ENCODE measurements at places on chromosomes 2 and 18.

DNA sequence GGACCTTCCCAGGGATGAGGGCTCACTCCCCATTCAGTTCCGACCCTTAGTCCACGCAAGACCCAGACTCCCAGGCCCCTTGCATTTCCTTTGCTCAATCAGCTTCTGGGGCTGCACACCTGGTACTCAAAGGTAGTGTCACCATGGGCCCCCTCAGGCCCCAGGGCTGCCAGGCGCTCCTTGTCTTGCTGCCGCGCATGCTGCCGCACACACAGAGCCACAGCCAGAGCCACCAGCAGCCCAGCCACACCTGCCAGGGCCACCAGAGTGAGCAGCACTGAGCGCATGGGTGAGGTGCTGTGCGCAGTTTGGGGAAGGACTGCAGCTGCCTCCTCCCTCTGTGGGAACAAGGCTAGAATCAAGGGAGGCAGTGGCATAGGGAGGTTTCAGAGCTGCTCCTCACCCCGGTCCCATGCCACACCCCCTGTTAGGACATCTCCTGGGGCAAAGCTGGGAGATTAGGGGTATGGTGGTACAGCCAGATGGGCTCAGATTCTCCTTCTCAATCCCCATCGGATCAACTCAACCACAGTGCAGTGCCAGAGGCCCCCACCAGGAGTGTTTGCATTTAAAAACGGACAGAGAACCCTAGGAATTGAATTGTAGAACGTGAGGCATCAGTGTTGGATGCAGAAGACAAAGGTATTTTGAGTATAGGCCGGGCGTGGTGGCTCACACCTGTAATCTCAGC, 11.3 kb downstream of the PTPRN start:
- no peak for DNase-seq

GRCh38 chr2:239550357-239550756, 149.5 kb upstream of the HDAC4 start:
- no peak for DNase-seq

- DNase-seq: peak; percentile 58
Observed at GRCh38 chr2:106575955-106576354, 88.8 kb downstream of the CD8B2 start.

- DNase-seq: no peak
Observed at GRCh38 chr2:43448822-43449110, 147.1 kb downstream of the THADA start.

- no peak for DNase-seq
Observed at GRCh38 chr2:174247474-174248186, 702 bp downstream of the OLA1 start.

- DNase-seq: no peak
Observed at GRCh38 chr2:69464575-69464974, 27.3 kb upstream of the NFU1 start.

DNA sequence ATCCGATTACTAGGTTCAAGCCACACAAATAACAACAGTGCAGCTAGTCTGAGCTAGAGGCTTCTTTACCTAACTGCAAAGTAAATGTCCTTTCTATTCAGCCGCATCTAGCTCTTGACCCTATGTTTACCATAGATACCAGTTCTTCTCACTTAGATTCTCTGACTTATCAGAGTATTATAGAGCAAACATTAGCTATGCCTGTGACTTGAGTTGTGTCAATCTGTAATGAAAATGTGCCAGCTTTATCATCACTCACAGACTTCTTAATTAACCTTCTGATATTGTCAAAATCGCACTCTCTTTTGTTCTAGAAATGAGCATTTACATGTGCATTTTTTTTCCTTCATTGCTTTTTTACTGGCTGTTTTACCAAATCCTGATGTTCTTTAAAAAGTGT, 79.9 kb downstream of the BCL11A start:
- DNase-seq: no peak

- DNase-seq: no peak
Observed at GRCh38 chr2:239209783-239210182, 191.0 kb downstream of the HDAC4 start.

All from muscle of back (tissue), 13 donors.